ENCODE measurements at places on chromosomes 7 and 10.

GRCh38 chr10:79981450-79982361 is 32.8 kb upstream of the SFTPD start:
- DNase-seq = no peak

DNA sequence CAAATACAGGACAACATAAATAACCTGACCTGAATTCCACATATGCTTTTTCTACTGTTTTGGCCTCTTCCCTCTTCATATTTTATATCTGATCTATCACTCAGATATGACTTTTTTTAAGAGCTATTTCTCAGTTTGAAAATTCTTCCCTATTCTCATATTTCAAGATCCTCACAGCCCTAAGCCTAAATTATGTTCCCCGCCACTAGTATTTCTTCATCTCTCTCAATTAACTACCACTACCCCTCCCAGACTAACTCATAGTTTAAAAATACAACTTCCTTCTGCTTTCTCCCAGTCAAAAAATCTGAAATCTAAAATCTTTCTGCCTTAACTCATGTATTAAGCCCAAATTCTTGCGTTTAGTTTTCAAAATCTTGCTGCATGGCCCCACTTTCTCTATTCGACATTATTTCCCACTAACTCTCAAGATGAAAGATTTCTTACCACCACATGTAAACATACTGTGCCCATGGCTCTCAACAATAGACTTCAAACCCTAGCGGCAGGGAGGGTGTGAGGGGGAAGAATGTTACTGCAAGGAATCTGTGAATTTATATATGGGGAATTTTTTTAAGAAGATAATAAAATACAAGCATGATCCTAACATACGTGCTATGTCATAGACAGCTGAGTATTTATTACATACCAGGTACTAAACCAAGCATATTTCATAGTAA is 64.6 kb downstream of the TFEC start:
- DNase-seq = no peak

GRCh38 chr7:157037635-157038034 is 27.2 kb upstream of the MNX1 start:
- DNase-seq = no peak

DNA sequence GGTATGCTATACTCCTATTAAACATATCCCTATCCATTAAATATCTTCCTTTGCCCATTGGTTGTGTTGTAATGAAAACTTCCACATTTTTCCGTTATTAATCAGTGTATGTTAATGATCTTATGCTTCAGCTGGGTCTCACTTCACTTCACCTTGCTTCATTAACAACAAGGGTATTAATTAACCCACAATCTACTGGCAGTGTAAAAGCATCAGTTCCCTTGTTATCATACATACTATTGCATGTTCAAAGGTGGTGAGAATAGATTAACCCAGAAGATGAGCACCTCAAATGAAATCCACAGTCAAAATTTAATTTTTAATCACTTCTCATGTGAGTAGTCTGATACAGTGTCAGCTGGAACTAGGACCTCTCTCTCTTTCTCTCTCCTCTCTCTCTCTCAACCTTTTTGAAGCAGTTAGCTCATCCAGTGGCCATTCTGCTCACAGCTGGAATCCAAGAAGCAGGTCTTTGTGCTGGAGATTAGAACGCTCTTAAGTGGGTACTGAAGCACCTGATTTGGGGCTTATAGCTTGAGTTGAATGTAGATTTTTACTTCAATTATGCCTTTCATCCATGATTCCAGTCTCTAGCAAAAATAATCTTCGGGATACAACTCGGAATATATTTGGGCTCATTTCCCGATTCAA is 172.3 kb downstream of the RAPGEF5 start:
- DNase-seq = no peak

- DNase-seq = no peak
Observed at GRCh38 chr7:69438584-69439412, 159.5 kb upstream of the AUTS2 start.

- no peak for DNase-seq
Observed at GRCh38 chr7:49885593-49886285, 112.3 kb downstream of the VWC2 start.
